ENCODE measurements at places on chromosomes 6 and 20.

- DNase-seq: no peak
These were observed 66.4 kb downstream of the LY86 start for GRCh38 chr6:6654599-6655575.

DNA sequence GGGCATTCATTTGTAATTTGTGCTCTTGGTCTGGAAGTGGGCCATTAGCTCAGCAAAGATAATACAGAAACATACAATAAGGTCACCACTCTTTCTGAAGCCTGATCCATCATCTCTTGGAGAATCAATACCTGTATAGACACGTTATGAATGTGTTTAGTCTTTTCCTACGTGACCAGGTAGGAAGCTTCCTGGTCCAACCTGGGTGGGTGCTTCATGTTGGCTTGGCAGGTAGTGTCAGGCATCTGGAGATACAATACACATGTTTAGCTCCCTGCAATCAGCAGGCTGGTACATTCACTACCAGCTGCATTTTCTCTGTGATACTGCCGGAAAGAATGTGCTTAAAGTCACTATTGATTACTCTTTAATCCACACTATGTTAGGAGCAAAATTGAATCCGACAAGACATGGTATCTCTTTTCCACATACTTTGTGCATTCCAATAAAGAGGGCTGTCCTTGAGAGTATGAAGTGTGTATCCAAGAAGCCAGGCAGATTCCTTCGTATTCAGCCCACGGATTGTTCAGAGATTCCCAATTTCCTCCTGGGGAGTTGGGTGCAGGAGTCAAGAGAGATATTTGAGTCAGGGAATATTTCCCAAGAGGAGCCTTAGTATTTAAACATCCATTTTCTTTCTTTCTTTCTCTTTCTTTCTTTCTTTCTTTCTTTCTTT lies 49.9 kb upstream of the RANBP9 start:
- DNase-seq: no peak

GRCh38 chr6:11888727-11889126 lies 110.1 kb upstream of the ADTRP start:
- DNase-seq: no peak

DNA sequence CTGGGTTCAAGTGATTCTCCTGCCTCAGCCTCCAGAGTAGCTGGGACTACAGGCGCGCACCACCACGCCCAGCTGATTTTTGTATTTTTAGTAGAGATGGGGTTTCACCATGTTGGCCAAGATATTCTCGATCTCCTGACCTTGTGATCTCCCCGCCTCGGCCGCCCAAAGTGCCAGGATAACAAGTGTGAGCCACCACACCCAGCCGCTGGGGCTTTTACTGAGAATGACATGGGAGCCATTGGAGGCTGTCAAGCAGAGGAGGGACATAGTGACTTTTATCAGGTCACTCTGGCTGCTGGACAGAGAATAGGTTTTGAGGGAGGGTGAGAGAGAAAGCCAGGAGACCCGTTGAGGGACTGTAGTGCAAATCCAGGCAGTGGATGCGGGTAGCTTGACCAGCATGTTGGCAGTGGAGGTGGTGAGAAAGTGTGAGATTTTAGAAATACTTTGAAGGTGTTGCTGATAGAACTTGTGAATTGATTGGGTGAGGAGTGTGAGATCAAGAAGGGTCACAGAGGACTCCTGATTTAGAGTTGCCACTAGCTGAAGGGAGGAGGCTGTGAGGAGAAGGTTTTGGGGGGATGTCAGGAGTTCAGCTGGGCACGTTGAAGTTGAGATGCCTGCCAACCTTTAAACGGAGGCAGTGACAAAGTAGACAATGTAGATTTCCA lies 14.7 kb downstream of the ZNF341 start:
- DNase-seq: no peak

GRCh38 chr6:166436195-166437139 lies 53.7 kb upstream of the MPC1 start:
- no peak for DNase-seq

DNA sequence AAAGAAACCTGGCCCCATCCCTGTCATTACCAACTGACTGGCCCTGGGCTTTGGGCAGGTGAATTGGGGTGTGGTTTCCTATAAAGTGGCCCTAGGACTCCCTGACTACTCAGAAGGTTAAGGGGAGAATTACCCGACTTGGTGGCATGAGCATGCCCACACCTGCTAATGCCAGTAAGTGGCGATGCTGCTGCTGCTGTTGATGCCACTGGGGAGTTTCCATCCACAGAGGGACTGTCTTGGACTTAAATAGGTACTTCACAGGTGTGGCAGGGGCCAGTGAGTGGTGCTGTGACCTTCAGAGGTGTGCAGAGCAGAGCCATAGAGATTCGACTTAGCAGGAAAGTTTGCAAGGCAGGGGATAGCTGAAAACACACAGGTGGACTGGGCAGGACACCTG lies 32.6 kb upstream of the MDFI start:
- no peak for DNase-seq

GRCh38 chr20:2005359-2005758 lies 11.5 kb upstream of the PDYN start:
- no peak for DNase-seq

GRCh38 chr6:15626878-15627674 lies 35.8 kb downstream of the DTNBP1 start:
- no peak for DNase-seq

GRCh38 chr6:159577564-159577963 lies 115.5 kb downstream of the SOD2 start:
- no peak for DNase-seq

DNA sequence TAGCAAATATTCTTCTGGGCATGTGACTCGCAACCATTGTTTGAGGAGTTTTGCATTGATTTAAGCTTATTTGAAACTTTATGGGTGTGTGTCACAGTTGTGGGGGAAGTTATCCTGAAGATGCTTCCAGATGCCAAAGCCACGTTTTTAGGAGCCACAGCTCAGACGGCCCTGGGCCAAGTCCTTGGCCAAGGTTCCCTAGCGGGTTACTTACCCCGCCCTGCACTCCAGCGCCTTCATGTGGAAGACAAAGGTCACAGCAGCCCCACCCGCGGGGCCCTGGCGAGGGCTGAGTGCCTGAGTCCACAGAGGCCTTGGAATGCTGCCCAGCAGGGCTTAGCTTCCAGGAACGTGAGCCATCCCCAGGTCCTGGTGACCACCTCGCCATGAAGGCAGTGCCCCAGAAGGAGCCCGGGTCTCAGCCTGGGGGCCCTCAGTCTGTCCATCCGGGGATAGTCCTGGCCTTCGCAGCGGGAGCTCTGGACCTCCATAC lies 308.3 kb downstream of the CDH4 start:
- DNase-seq: no peak

DNA sequence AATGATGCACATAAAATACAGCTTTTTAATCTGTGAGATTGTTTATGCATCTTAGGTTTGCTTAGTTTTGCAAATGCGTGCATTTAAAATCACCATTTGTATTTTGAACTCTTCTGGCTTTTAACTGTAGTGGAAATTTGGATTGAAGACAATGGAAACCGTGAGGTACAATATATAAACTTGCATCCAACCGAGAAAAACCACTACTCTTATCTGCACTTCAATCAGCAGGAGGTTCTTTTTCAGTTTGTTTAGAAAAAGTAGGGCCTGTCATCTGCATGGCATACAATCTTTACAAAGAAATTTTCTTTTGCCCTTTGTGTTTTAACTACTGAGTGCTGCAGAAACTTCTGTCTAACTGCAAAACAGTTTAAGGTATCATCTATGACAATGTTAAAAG lies 132.8 kb downstream of the LAMA2 start:
- no peak for DNase-seq

GRCh38 chr6:149895833-149896271 lies 2.1 kb downstream of the RAET1E start:
- no peak for DNase-seq

DNA sequence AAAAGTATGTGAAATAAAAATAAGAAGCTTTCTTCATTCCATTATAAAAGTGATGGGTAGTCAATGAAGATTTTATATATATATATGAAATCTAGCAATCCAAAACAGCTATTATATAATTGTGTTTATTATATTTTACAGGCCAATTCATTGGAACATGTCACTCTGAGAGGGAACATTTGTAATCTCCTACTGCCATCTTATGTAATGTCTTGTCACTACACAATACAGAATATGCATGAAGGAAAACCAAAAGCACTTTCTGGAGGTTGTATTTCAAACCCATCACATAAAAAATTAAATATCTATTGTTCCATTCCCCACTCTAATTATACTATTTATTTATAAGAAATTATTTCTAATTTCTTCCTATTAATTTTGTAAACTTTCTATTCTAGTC lies 31.5 kb upstream of the IRAK1BP1 start:
- DNase-seq: no peak

DNA sequence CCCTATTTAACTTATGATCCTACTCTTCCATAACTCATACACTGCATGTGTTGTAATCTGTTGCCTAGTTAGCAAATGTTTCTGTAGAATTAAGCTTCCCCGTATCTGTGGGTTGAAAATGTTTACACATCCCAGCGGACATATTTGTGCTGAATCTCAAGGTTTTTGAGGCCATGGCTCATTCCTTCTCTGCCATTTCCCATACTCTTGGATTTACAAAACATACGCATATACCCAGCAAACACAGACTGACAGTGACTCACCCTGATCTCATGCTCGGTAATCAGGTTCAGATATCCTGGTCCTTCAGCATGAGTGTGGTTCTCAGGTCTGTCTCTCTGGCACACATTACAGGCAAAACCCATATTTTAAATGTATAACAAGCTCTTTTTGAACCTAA lies 58.7 kb downstream of the AGPAT4 start:
- DNase-seq: no peak

GRCh38 chr20:32184961-32185603 lies 22.5 kb downstream of the PLAGL2 start:
- no peak for DNase-seq

DNA sequence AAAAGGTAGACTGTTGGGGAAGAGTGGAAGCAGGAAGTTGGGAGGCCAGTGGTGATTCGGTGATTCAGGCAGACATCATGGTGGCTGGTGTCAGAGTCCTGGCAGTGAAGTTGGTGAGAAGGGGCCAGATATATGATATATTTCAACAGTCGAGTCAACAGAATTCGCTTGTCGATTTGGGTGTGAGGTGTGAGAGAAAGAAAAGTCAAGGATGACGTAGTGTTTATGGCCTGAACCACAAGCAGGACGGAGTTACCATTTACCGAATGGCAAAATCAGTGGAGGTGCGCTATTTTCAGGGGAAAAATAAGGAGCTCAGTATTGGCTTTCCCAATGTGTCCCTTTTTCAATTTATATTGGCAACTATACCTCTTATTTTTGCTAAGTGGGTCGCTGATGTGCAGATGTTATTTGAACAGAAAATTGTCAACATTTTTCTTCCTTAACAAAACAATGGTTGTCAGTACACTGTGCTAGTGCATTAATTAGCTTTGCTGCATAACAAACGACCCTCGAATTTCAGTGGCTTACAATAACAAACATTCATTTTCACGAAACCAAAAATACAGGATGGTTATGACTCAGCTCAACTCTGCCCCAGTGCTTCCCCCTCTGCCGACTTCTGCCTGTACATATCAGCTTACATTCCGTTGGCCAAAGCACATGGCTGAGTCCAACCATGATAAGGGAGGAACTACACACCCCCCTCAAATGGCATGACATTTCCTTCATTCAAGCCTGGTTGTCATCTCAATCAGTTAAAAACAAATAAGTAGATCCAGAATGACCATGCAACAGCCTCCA lies 255.0 kb upstream of the ZFP64 start:
- no peak for DNase-seq

DNA sequence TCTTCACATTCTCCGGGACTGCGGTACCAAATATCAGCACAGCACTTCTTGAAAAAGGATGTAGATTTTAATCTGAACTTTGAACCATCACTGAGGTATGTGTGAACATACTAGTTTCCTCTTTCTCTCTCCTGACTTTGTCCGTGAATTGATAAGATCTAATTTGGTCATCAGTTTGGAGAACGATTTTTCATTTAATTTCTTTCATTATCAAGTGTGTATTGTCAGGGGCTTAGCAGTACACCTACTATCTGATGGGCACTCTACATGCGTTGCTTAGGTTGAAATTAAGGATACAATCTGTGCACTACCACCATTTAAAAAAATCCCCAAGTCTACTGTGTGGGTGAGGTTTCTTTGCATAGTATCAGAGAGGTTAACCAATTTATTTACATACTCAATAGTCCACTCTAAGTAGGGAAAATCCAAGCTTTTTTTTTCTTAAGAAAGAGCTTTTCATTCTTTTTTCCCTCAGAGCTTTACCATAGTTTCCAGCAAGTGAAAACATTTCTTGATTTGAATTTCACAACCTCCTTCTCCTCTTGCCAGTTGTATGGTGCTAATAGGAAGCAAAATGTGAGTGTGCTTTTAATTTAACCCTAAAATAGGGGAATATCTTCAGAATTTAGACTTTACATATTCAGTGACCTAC lies 105.4 kb upstream of the ESR1 start:
- DNase-seq: no peak

- no peak for DNase-seq
These were observed 732.2 kb downstream of the CBLN4 start for GRCh38 chr20:55273149-55273548.

GRCh38 chr6:72746276-72746675 lies 124.4 kb downstream of the KCNQ5 start:
- DNase-seq: no peak

GRCh38 chr20:2993250-2993649 lies 50.2 kb upstream of the GNRH2 start:
- no peak for DNase-seq

DNA sequence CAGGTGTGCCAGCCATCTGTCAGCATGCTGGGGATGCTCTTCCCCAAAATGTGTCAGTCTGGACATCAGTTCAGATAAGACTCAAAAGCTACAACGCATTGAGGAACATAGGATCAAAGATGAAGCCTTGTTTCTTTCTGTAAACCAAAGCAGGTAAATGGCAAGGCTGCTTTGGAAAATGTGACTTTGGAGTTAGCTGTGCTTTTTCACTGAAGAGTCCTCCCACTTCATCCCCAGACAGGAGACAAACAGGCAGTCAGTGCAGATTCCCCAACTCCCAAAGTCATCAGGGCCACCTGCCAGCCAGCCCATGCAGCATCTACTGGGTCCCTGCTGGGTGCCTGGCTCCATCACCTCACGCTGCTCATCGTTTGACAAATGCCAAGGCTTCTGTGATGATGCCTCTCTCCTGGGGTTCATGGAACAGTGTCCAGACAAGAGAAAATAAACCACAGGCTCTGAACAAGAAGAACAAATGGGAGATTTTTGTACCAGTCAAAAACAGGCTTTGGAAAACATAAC lies 205.0 kb upstream of the BTBD3 start:
- no peak for DNase-seq

DNA sequence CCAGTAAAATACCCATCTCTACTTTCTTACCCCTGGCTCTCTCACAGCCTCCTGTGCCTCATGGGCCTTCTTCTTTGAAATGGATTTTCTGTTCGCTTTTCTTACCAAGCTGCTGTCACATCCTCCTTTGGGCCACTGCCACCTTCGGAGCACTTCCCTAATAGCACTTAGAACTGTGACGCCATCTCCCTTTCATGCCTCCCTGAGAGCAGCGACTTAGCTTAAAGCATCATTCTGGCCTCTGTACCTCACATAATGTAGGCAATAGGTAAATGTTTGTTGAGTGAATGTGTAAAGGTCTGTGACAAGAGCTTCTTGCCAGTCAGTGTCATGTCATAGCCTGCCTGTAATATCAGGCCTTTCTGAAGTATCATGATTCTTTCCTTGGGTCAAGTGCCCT lies 78.8 kb downstream of the ADGRG6 start:
- DNase-seq: no peak

GRCh38 chr6:100626721-100627120 lies 162.0 kb upstream of the SIM1 start:
- DNase-seq: no peak

Data from stimulated activated CD4-positive, alpha-beta T cell treated with anti-CD3 and anti-CD28 coated beads, Interleukin-1b, Interleukin-23, amount 100 ng/mL, for 1 hour (primary cell).